ENCODE measurements at places on chromosomes 1 and 21. TPM values are rescaled to one million over a fixed set of nuclear protein-coding genes. Genes with fewer than 3 reads are reported as not detected.

DNA sequence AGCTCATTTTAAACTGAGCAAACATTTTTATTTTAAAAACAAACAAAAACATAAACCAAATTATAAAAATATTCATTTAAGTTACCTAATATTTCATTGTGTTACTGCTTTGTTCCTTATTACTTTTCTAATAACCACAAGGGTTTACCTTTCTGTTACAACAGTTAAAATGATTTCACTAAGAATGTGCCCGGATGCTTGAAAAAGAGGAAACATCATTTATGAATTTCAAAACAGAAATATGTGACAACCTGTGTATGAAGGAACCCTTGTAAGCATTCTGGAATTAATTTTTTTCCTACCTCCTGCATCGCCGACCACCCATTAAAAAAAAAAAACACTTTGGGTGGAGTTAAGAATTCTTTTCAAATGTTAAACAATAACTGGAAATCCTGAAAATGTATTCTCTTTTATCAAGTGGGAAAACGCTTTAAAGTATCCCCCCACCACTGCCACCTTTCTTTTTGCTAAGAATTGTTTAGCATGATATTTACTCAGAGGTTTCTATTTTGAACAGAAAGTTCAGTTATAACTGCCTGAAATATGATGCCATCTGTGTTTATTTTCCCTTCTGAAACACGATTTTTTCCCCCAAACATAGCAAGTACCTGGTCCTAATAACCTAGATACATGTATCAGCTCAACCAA, 9.1 kb downstream of the CYYR1 start:
- DNase-seq, result no peak

GRCh38 chr21:35528116-35529042, 479.3 kb upstream of the RUNX1 start:
- DNase-seq, result peak; percentile 15

- no peak for DNase-seq
Measured at GRCh38 chr21:27062443-27062842, 95.6 kb upstream of the ADAMTS5 start.

KRTAP12-2 gene
- not detected for total RNA-seq

CASQ1 gene
- total RNA-seq, result 39.2 TPM

NPHS2 gene
- not detected for total RNA-seq

DNA sequence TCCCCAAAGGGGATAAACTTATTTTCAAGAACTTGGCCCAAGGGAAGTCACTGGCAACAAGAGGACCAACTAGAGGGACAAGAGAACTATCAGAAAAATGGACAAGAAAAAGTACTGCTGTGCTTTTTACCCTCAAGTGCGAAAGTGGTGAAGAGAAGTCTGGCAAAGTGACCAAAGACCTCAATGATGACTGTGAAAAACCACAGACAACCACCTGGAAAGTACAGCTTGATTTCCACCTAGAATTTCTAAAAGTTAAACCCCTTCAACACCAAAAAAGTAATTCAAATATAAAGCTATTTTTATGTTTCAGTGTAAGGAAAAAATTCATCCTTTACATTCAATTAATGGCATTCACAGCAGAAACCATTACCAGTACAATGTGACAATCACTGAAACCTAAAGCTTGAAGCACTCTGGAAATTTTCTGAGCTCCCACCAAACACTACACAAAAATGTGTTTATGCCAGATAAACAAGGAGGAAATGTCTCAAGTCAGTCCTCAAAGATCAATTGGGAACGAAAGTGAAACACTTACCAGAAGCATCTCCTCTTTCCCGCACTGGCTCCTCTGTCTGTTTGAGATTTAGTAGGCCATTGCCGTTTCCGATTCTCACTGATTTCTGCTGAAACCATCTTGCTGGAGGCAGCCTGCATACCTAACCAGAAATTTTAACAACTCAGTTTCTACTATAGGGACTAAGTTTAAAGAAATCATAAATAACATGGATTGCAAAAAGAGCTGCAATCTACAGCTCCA, 8.3 kb downstream of the SDE2 start:
- no peak for DNase-seq

All from left ventricle myocardium inferior (tissue), 1 donor.